ENCODE measurements at places on chromosomes 3 and 15.

GRCh38 chr15:82100111-82100929 is 54.5 kb upstream of the MEX3B start:
- no peak for DNase-seq

- DNase-seq, result no peak
Observed at GRCh38 chr3:12825156-12825555, 16.2 kb downstream of the RPL32 start.

- no peak for DNase-seq
Observed at GRCh38 chr15:64010719-64011118, 35.6 kb downstream of the DAPK2 start.

- no peak for DNase-seq
Observed at GRCh38 chr3:71090207-71090606, 493.3 kb downstream of the FOXP1 start.

GRCh38 chr3:158539414-158540014 is 31.5 kb upstream of the MLF1 start:
- peak; percentile 27 for DNase-seq

DNA sequence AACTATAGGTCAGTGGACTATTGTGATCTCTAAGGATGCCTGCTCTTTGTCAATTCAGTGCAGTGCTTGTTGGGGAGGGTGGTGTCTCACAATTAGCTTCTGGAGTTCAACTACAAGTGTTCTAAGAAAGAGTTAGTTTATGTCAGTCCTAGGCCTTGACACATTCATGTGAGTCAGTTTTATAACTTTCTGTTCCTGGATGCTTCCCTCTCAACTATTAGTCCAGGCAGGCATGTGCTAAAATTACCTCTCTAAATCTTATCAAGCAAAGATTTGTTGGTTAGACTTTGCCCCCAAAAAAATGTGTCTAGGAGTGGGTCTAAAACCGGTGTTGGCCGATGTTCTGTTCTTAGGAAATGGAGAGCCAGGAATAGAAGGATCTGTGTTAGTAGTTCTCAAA is 378.3 kb downstream of the IL5RA start:
- DNase-seq, result no peak

Data from Ammon's horn (tissue), 1 donor.